ENCODE measurements at places on chromosomes 2 and 18. TPM values are rescaled to one million over a fixed set of nuclear protein-coding genes. Genes with fewer than 3 reads are reported as not detected.

Gene SMYD5
- total RNA-seq: 71.9 TPM

Gene STARD6
- total RNA-seq: not detected

Gene INPP5D
- 121 TPM for total RNA-seq

Gene TMEM247
- not detected for total RNA-seq

Gene SERPINB13
- total RNA-seq: not detected

DNA sequence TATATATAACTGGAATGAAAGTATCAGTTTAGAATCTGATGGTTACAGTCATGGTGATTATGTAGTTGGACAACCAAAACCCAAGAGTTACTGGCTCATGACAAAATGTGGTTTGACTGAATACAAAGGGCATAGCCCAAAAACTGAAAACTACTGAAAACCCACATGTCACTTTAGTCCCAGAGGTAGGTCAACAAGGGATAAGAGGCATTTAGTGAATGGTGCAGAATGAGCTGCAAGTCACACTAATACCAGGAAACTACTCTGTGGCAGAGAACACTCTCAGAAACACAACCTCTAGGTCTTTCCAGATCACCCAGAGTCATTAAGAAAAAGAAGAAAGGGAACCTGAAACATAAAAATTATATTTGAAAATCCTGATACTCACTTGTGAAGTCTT is 154.5 kb downstream of the AGPS start:
- no peak for DNase-seq

DNA sequence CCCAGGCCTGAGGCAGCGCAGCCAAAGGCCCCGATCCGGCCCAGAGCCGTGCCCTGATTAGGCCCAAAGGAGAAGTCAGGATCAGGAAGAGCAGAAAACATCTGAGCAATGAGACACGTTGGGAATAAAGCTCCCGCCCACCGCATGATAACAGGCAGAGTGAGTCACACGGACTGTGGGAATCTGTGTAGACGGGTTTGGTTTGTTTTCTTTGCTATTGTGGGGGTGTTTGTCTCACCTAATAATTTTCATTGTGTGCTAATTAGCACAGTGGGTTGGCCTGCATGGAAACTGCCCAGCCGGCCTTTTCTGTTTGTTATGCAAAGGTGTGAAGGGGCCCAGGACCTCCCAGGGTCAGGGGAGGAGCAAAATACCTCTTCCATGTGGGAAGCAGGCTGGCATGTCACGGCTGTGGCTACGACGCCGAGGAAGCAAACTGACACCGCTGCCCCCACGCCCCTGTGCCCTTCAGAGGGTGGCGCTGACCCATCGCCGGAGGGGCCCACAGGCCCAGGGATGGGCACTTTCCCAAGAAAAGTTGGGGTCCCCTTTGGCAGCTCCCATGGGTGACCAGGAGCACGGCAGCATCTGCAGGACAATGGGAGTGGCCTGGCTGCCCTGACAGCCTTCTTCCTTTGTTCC is 68.4 kb upstream of the CTDP1 start:
- DNase-seq: no peak

DNA sequence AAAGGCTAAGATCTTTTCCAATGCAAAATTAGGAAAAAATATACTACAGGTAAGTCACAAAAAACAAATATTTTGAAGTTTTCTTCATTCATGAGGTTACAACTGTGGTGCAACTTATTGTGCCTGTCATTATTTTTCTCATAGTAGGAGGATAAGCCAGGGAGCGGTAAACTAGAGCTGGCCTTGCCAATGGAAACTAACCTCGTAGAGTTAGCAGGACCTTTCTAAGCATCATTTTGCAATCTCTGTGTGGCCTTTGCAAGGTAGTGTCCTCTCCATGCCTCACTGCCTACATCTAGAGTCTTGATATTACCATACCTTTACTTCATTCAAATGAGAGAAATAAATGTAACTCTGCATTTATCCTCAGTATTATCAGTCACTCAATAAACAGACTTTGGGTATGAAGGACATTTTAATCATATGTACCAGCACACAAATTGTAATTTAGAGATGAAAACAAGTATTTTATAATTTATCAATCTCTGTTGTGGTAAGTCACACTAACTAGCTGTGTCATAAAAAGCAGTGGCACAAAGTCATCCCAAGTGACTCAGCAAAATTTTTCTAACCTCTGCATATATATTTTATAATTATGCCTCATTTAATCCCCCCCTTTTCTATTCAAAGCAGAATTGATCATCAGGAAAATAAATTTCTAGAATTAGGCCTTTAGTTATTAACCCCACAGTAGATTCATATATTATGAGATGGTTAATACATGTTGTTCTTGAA is 47.0 kb downstream of the LANCL1 start:
- DNase-seq: no peak

- DNase-seq: no peak
Measured at GRCh38 chr2:44934983-44935728, 6.3 kb upstream of the SIX3 start.

DNA sequence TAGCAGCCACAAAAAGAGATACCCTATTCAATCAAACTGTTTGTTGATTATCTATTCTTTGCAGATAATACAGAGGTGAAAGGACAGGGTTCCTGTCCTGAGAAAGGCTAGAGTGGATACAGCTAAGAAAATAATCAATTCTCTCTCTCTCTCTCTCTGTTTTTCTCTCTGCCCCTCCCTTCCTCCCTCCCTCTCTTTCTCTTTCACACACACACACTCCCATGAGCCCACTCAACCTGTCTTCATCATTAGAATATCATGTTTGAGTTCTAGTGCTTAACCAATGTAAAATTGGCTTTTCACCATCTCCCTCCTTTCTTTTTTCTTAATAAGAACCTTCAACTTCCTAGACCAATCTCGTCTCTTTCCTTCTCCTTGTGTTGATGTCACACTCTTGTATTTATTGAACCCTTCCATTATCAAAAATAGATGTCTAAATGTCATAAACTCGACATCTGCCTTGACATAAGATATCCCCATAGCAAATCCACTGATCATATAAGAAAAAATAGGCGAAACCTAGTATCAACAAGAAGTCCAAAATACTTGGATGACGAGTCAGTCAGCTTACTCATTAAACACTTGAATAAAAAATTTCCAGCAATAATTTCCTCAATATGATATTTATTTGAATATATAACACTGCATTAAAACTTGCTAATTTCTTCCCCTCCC is 42.8 kb upstream of the CYTIP start:
- no peak for DNase-seq
